ENCODE measurements at places on chromosomes 1 and 21. TPM values are rescaled to one million over a fixed set of nuclear protein-coding genes. Genes with fewer than 3 reads are reported as not detected.

CACHD1 gene
- 8.2 TPM for total RNA-seq

CAMK1G gene
- total RNA-seq = 1.4 TPM

LCE1E gene
- total RNA-seq = not detected

FCRL4 gene
- not detected for total RNA-seq

WNT4 gene
- total RNA-seq = 0.69 TPM

CHRNB2 gene
- total RNA-seq = 0.60 TPM

RUNX3 gene
- 7.9 TPM for total RNA-seq

PADI2 gene
- total RNA-seq = 6.0 TPM

CD53 gene
- 70.9 TPM for total RNA-seq

OPTC gene
- not detected for total RNA-seq

MTARC1 gene
- 11.0 TPM for total RNA-seq

C1QB gene
- total RNA-seq = 296 TPM
